Germinal center (tissue), 1 donor: ENCODE measurements at places on chromosomes 12 and 14.

- no peak for DNase-seq
Measured at GRCh38 chr12:127489061-127489460, 777.9 kb upstream of the TMEM132C start.

- DNase-seq = no peak
Measured at GRCh38 chr14:96156804-96157760, 47.6 kb upstream of the BDKRB2 start.

GRCh38 chr12:53625373-53625945 lies 723 bp downstream of the ATF7 start:
- no peak for DNase-seq

GRCh38 chr14:97058074-97058467 lies 260.9 kb downstream of the VRK1 start:
- no peak for DNase-seq

DNA sequence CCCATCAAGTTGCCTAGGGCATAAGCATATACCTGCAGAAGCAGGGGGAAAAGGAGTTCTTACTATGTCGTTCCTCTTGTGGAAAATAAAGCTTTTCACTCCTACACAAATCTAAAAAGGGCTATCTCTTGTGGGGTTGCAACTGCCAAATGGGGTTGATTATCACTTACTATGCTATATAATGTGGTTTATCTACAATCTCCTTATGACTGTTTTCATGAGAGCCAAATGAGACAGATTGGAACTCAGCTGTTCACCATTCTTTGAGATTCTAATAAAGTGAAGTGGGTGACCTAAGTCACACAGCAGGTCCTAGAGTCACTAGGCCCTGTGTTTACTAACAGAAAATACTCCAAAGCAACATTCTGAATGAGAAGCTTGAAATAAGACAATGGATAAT lies 47.7 kb downstream of the CIT start:
- DNase-seq = no peak

GRCh38 chr12:104478396-104479122 lies 21.8 kb downstream of the CHST11 start:
- peak; percentile 63 for DNase-seq

DNA sequence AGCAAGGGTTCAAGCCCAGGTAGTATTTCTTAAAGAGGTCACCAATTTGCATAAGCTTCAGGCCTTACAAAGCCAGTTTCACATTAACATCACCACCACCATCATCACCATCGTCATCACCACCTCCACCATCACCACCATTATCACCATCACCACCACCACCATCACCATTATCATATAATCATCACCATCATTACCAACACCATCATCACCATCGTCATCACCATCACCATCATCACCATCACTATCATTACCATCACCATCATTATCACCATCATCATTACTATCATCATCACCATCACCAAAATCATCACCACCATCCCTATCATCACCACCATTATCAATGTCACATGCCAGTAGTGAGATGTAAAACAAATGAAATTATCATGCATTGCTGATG lies 50.4 kb upstream of the RIMBP2 start:
- DNase-seq = no peak

DNA sequence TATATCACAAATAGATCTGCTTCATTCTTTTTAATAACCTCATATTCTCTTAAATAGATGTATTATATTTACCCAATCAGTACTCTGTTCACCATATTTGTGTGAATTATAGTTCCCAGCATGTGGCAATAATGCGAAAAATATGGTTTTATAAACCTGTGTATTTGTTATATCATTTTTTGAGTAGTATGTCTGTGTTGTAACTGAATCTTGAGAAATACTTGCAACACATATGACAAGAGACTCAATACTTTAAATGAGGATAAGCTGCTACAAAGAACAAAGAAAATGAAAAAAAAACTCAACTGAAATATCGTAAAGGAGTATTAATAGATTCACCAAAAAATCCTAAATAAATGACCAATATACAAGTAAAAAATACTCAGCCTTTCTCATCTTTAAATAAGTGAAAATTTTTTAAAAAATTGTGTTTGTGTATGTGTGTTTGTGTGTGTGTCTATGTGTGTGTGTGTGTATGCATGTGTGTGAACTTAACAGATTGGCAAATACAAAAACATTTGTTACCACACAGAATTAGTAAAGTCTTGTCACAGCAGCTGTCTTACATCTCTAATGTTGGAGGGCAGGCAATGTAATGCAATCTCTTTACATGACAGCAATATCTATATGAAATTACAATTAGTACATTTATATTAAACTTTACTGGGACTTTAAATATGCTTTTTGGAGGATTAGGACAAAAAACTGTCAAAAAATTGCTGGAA lies 441.9 kb upstream of the MGAT4C start:
- no peak for DNase-seq

DNA sequence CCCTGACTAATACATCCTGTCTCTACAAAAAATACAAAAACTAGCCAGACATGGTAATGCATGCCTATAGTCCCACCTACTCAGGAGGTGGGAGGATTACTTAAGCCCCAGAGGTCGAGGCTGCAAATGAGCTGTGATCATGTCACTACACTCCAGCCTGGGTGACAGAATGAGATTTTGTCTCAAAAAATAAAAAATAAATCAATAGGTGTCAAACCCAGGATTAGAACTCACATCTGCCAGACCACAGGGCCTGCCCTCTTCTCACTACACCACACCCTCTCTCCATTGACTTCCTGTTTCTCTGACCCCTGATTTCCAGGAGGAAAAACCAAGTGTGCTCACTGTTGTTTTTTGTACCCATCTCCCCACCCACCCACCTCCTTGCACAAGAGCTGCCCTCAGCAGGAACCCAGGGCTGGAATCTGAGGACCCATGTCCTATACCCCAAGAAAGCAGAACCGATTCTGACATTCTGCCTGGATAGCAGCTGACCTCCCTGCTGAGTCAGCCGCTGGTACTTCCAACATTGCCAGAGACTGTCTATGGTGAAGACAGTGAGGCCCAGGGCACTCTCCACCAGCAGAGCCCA lies 6.2 kb downstream of the CMKLR1 start:
- DNase-seq = no peak

DNA sequence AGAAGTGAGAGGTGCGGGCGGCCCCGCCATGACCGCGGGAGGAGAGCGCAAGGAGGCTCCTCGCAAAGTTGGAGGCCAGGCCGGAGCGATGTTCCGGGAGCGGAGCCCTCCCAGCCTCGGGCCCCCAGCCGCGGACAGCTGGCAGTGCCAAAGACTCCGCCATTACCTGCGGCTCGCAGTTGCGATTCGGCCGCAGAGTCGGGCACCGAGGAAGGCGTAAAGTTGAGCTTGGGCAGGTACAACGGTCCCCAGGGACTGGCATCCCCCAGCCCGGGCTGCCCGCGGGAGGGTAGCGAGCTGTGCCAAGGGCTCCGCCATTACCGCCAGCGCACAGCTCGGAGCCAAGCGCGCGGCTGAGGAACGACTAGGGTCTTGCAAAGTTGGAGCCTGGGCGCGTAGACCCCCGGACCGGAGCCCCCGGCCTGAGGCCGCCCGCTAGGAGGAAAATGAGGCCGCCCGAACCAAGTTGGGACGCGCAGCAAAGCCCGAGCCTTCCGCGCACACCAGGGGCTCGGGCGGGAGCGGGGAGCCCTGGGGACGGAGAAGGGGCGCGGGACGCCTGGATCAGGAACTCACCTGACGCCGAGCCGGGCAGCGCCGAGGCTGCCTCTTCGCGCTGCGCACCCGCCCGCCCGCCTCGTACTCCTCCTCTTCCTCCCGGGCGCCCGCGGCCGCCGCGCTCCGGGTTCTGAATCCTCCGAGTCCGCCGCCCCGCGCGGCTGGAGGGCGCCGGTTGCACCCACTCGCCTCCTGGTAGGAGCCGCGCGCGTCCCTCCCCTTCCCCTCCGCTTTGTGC lies 677 bp downstream of the NOS1 start:
- no peak for DNase-seq

GRCh38 chr12:58349161-58349560 lies 407.8 kb downstream of the ATP23 start:
- no peak for DNase-seq

DNA sequence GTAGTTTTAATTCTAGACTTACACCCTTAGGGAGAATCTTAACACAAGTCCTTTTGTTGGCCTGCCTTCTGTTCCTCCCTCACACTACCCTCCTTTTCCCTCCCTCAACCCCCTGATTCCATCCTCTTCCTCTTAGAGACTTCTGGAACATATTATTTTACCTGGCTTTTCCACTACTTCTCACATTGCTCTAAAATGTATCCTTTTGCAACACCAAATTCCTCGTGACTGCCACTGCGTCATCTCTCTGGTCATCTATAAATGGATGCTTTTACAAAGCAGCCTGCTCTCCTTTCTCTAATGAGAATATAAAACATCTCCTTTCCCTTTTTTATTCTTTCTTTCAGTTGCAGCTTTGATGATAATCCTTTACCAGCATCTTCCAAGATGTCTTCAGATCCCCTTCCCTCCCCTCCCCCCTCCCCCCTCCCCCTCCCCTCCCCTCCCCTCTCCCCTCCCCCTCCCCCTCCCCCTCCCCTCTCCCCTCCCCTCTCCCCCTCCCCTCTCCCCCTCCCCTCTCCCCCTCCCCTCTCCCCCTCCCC lies 93.6 kb downstream of the DIP2B start:
- no peak for DNase-seq

- DNase-seq = peak; percentile 76
Measured at GRCh38 chr14:60327447-60328331, 78.7 kb downstream of the PPM1A start.

GRCh38 chr12:91099836-91100235 lies 11.5 kb downstream of the LUM start:
- no peak for DNase-seq

GRCh38 chr12:126397071-126397581 lies 1331.9 kb downstream of the AACS start:
- DNase-seq = no peak

- no peak for DNase-seq
Measured at GRCh38 chr14:92035890-92036289, 4.0 kb downstream of the TRIP11 start.

DNA sequence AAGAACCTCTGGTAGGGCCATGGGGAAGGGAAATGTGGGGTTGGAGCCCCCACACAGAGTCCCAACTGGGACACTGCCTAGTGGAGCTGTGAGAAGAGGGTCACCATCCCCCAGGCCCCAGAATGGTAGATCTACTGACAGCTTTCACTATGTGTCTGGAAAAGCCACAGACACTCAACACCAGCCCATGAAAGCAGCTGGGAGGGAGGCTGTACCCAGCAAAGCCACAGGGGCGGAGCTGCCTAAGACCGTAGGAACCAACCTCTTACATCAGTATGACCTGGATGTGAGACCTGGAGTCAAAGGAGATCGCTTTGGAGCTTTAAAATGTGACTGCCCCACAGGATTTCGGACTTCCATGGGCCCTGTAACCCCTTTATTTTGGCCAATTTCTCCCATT lies 97.8 kb downstream of the HMGA2 start:
- DNase-seq = no peak

GRCh38 chr12:26304273-26304672 lies 108.9 kb downstream of the SSPN start:
- no peak for DNase-seq

DNA sequence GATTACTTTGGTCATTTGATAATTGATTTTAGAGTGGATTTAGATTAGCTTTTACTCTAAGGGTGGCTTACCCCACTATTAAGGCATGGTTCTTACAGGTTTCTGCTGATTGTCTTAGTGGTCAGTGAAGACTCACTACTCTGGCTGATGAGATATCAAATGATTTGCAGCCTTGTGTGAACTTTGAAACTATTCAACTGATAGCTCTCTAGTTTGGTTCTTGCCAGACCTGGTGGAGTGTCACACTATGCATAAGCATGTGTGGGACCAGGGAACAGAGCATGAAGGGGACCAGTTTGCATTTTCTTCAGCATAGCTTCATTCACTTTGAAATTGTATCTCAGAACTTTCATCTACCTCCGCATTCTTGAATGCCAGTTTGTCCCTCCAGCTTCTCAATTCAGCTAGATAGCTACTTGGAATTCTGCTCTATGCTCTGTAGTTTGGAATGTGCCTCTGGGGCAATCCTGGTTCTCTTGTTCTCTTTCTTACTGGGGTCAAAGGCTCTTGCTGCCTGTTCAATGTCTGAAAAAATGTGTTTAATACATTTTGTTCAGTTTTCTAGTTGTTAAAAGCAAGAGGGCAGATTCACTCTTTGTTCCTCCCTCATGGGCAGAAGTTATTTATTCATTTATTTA lies 12.7 kb downstream of the SCYL2 start:
- no peak for DNase-seq

GRCh38 chr14:90294872-90295271 lies 36.9 kb downstream of the NRDE2 start:
- no peak for DNase-seq

GRCh38 chr14:39025810-39026627 lies 77.0 kb downstream of the SEC23A start:
- no peak for DNase-seq

DNA sequence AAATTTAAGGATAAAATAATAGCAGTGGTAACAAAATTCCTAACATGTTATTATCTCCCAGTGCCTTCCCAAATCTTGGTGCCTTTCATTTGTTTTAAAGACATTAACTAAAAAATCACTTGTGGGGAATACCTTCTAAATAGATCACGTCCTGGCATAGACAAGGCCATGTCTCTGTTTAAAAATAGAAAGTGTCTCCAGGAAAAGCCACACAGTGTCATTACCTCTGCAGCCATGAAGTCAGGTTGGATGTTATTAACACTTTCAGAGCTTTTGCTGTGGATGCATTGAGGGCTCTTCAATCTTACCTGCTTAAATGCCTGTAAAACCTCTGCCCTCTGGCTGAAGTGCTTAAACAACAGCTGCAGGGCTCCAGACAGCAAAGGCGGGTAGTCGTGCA lies 211.1 kb downstream of the ITPR2 start:
- DNase-seq = no peak

GRCh38 chr12:24489939-24490338 lies 459.0 kb downstream of the BCAT1 start:
- DNase-seq = no peak

DNA sequence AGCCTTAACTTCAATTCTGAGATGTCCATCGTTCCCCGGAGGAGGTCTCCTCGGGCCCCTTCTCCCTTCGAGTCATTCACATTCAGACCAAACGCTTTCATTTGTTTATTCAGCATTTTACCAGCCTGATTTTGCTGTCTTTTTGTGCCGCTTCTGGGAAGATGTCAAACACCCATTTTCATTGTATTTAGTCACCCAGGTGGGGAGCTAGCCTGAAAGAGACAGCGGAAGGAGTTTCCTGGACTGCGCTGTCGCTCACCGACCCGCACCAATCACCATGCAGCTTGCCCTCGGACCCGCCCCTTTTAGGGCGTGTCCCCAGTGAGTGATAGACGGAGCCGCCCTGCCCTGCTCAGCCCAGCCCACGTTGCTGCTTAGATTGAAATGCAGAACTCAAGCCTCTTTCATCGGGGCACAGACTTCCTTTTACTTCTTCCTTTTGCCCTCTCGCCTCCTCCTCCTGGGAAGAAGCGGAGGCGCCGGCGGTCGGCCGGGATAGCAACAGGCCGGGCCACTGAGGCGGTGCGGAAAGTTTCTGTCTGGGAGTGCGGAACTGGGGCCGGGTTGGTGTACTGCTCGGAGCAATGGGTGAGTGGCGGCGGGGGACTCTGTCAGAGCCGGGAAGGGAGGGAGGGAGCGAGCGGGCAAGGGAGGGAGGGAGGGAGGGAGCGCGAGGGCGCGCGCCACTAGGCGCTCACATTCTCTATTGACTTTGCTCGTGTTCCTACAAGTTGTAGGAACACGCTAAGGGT lies at the start of gene PAX9:
TSS of gene PAX9 (plus strand) at position 355 of the 752 bp plus-strand sequence. CDS start at position 585, 230 bp downstream.
- DNase-seq = peak; percentile 78

- DNase-seq = no peak
Measured at GRCh38 chr12:104352106-104352713, 48.7 kb downstream of the EID3 start.

GRCh38 chr12:6069437-6070093 lies 54.9 kb downstream of the VWF start:
- DNase-seq = no peak
